Mucosa of descending colon (tissue), 3 donors: ENCODE measurements at places on chromosomes 16 and 17.

- DNase-seq = no peak
Measured at GRCh38 chr16:72429671-72430081, 257.7 kb upstream of the PMFBP1 start.

DNA sequence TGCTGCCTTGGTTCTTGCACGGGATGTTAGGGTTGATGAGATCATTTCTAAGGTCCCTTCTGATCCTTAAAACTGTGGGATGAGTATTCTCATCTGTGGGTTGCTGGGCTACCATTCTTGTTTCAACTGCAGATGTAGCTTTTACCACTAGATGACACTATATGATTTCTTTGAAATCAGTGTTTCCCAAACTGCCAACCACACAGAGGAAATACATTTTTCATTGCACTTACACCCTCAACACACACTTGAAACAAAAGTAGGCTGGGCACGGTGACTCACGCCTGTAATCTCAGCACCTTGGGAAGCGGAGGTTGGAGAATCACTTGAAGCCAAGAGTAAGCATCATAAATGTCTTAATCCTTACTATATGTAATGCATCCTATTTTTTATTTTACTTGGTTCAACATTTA, 15.3 kb downstream of the LCMT1 start:
- peak; percentile 75 for DNase-seq

GRCh38 chr16:30829130-30830071, 42.4 kb upstream of the ZNF629 start:
- DNase-seq = peak; percentile 80

GRCh38 chr16:59880611-59881010, 1146.5 kb upstream of the GOT2 start:
- no peak for DNase-seq

DNA sequence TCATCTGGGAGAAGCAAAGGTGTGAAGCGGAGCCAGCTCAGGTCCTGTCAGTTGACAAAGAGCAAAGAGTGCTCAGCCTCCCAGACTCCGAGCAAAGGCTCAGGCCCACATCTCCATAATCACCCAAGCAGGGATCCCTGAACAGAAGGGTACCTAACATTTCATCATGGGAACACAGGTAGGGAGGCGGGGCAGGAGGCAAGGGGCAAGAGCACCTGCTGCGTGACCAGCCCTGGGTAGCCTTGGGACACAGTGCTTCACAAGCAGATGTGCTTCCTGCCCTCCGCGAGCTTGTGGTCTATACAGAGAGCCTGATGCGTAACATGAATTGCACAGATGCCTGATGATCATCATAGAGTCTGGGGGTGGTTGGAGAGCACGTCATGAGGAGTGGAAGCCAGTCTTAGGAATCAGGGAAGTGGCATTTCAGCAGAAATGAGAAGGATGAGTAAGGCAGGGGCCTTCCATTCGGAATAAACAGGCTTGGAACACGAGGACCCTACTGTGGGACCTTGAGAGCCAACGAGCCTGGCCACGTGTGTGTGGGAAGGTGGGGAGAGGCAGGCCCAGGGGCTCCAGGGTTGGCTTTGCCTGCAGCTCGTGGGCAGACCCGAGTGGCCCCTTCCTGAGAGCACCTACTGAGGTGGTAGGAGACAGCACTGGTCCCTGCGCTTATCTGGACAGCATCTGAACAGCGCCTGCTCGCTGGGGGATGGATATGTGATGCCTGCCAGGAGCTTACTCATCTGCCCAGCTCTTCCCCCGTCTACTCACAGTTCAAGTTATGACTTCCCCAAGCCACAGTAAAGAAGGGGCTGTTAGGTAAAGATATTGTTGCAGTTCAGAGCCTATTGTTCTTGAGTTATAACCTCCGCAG, 125.8 kb downstream of the CCDC182 start:
- DNase-seq = no peak

DNA sequence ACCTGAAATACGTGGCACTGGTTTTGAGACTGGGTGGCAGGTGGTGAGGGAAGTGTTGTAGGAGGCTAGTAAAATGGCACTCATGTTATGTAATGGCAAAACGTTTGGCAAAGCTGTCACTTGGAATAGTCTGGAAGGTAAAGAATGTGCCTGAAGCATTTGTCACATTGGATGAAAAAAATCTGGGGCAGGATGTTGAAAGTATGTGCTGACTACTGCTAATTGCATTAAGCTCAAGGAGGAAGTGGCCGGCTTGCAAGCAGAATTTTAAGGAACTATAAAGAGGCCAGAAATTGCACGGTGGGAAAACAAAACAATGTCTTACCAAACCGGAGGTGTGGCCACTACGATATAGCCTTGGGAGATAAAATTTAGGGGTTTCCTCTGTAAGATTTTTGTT, 26.6 kb upstream of the NLRP1 start:
- DNase-seq = no peak

GRCh38 chr16:88469615-88470395, 16.7 kb downstream of the ZFPM1 start:
- no peak for DNase-seq

DNA sequence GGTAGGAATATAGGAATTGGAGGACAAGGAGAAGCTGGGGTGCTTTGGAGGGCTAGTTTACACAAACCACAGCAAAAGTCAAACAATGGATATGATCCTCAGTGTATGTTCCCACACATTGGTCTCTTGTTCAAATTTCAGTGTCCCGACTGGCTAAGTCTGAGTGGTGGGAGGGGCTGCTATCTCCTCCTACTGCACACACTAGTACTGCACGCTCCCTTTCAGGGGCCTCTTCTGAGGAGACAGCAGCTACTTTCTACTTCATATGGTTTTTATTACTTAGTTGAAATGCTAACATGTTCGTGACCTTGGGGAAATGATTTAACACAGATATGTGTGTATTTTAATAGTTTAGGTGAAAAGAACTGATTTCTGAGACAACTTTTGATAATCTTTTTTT, 18.8 kb upstream of the KRT10 start:
- DNase-seq = no peak

GRCh38 chr17:44358066-44358465, 5.6 kb downstream of the FAM171A2 start:
- DNase-seq = no peak

GRCh38 chr16:65671071-65671470, 549.2 kb upstream of the CDH11 start:
- DNase-seq = no peak

- peak; percentile 12 for DNase-seq
Measured at GRCh38 chr17:76255801-76256429, 9.2 kb upstream of the UBALD2 start.

DNA sequence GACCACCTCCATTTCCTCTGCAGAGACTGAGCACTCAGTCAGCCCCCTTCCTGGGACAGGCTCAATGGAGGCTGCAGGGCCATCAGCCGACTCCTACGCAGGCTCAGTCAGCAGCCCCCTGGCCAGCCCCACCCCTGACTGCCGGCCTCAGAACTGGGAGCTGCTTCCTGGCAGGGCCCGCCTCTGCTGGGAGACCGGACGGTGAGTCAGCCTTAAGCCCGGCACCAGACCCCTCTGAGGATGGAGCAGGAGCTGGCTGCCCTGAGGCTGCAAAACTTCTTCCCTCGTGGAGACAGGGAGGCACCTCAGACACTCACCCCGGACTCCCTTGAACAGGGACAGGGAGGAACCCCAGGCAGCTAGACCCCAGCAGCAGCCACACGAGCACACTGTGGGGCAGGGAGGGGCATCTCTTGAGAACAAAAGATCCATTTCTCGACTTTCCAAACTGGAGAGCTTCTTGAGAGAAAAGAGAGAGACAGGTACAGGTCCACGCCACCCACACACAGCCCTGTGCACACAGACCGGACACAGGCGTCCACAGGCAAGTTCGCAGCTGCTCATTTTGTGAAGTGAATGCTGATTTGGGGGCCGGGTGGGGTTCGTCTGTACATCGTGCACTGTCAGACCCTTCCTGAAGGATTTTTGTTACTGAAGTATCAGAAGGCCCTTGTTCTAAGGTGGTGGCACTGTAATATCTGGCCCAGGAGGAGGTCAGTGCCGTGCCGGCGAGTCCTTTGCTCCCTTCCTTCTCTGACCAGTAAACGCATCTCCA, 1.3 kb upstream of the TUBB3 start:
- peak; percentile 41 for DNase-seq

- DNase-seq = no peak
Measured at GRCh38 chr17:83183951-83184506, 104.6 kb downstream of the METRNL start.

GRCh38 chr16:71428883-71429282, 13.0 kb downstream of the TLE7 start:
- no peak for DNase-seq

GRCh38 chr17:77371117-77371887, 230.5 kb downstream of the SEC14L1 start:
- DNase-seq = peak; percentile 50

- peak; percentile 13 for DNase-seq
Measured at GRCh38 chr16:56347670-56348069, 77.7 kb downstream of the AMFR start.

DNA sequence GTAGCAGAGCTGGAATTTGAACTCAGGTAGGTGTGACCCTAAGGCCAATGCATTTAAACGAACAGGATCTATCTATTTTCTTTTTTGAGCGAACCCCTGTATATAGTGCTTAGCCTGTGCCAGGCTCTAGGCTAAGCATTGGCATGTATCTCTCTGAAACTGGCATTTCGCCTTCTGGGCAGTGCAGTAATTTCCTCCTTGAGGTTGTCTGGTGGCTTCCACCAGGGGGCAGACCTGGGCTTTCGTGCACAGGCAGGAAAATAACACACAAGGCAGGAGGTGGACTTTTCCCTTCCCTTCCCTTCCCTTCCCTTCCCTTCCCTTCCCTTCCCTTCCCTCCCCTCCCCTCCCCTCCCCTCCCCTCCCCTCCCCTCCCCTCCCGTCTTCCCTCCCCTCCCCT, 34.4 kb upstream of the PRKCB start:
- peak; percentile 93 for DNase-seq

DNA sequence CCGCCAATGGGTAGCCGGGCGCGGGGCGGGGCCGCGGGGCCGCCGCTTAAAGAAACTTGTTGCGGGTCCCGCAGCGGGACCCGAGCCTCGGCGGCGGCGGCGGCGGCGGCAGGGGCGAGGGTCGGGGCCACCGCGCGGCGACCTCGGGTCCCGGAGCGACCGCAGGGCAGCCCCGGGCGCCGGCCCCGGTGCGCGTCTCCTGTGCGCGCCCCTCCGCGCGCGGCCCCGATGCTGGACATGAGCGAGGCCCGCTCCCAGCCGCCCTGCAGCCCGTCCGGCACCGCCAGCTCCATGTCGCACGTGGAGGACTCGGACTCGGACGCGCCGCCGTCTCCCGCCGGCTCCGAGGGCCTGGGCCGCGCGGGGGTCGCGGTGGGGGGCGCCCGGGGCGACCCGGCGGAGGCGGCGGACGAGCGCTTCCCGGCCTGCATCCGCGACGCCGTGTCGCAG, at the start of gene SOX8:
Gene SOX8 (plus strand): TSS at position 76 of the 450 bp plus-strand sequence. CDS start 153 bp downstream, at position 229.
- DNase-seq = no peak

DNA sequence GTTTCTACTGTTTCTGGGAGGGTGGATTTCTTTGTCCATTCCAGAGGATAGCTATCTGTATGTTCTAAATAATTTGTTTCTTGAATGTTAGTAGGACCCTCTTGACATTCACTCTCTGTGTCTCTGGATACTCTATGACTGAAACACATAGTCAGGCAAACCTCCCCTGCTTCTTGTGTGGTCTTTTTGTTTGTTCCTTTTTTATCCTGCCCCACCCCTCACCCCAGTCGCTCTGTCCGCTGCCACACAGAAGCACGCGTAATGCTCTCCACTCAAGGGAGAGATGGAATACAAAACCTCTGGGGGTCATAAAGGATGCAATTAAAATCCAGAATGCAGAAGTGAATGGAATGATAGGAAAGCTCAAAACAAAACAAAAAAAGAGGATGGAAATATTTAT, 253.1 kb downstream of the RBFOX1 start:
- no peak for DNase-seq

GRCh38 chr17:30117675-30118081, 1.1 kb downstream of the NSRP1 start:
- no peak for DNase-seq

GRCh38 chr17:57313097-57313835, 56.9 kb downstream of the MSI2 start:
- no peak for DNase-seq

DNA sequence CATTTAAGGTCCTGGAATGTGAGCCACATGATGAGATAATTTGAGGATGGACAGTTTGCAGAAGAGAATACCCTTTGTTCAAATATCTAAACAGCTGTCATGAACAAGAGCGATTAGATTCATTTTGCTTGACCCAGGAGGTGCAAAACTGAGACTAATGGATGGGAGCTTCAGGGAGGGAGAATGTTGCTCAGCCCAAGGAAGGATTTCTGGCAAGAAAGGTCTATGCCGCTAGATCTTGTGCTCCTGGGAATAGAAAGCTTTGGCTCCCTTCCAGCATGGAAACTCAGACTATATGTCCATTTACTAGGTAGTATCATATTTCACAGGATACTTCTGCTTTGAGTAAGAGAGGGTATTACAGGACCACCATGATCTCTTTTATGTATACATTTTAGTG, 14.8 kb upstream of the CDH11 start:
- DNase-seq = no peak

- DNase-seq = no peak
Measured at GRCh38 chr16:19860166-19861041, 24.2 kb downstream of the GPRC5B start.

DNA sequence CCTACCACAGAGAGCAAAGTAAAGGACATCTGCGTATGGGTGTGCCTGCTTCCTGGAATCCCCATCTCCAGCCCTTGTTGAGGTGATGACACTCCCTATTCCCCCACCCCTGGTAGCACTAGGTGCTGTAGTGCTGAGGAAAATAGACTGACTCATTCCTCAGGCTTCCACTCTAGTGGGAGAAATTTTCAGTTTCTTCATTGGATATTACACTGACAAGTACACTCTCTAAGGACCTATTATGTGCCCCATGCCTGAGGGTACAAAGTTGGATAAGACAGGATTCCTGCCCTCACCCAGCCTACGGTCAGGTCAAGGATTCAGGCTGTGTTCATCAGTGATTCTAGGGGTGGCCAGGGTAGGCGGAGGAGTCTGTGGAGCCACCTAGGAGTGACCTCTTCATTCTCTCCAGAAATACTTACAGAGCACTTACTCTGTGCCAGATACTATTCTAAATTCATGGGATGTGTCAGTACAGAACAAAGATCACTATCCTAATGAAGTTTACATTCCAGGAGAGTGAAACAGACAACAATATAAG, 4.5 kb upstream of the ZC3H7A start:
- no peak for DNase-seq

DNA sequence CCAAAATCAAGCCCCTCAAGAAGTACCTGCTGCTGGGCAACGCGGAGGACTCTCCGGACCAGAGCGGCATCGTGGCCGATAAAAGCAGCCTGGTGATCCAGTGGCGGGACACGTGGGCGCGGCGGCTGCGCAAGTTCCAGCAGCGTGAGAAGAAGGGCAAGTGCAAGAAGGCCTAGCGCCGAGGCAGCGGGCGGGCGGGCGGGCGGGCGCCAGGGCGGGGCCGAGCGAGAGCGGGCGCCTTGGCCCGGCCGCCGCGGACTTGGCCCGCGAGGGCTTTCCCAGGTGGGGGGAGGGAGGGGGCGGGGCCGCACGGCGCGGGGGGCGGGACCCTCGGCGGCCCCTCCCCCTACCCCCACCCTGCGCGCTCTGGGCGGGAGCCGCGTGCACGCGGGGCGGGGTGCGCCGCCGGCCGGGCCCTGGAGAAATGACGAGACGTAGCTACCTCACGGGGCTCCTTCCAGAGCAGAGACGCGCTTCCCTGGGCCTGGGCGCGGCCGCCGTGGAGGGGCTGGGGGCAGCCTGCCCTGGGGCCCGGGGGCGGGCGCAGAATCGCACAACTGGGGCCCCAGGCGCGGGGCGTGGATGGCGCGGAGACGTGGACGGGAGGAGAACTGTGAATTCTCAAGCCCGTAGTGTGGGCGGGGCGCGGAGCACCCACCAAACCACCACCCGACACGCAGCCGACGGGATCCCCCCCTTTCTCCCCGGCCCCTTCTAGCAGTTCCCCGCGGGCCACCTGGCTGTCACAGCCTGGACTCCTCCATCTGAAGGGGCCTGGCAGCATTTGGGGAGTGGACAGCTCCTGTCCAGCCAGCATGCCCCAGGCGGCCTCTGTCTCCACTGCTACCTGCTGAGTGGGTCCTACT, 218.7 kb downstream of the NTN1 start:
- peak; percentile 84 for DNase-seq
